Dermis microvascular lymphatic vessel endothelial cell (primary cell): ENCODE measurements at places on chromosomes 2 and 18. TPM values are rescaled to one million over a fixed set of nuclear protein-coding genes. Genes with fewer than 3 reads are reported as not detected.

DNA sequence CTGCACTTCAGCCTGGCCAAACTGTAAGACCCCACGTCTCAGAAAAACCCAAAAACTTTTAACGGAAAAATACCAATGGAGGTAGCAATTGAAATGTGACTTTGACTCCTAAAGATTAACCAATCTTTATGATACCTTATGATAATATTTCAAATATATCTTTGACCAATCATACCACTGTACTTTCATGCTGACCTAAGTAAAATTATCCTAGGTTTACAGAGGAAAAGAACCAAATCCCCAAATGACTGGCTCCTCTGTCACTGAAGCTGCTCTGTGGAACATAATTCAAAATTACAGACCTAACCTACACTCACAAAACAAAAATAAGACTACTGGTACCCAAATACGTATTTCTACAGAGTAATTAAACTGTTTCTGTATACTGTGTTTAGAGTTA, 7.7 kb upstream of the STPG4 start:
- no peak for DNase-seq

GRCh38 chr2:205024822-205025518, 479.7 kb downstream of the PARD3B start:
- DNase-seq, result peak; percentile 93

Gene ZBTB7C
- total RNA-seq, result under 0.01 TPM in 2 replicates

GRCh38 chr2:162245781-162246180, 2.5 kb upstream of the FAP start:
- no peak for DNase-seq

GRCh38 chr18:61085761-61086160, 247.5 kb upstream of the CDH20 start:
- DNase-seq, result no peak

DNA sequence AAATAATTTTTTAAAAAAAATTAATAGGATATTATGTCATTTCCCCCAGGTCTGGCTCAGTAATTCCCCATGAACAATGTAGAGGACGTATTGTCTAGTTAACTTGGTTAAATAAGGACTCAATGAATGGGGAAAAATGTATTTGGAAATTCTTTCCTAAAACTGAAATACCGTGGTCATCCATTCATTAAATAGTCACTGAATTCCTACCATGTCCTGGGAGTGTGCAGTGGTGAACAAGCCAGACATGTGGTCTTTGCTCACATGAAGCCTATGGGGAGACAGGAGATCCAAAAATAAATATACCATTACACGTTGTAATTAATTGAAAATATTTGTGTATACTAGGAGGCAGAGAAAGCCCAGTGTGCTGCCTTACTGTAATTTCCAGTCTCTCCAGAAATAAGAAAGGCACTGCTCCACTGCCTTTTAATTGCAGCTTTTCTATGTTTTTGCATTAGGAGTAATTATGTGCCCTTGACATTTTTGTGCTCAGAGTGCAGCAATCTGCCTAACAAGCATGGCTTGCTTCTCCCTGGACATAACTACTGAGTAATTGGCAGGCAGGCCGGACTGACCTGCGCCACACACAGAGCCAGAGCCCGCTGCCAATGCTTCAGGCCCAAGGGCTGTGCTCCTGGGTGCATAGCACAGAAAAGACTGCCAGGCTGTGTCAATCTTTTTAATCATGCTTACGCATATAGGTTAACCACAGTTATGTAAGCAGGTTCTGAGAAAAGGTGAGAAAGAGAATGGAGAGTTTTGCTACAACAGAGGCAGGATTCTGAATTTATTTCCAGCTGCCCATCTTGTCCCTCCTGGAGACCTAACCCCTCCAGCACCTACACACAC, 22.2 kb upstream of the TTC39C start:
- no peak for DNase-seq

Gene CPLX4
- not detected in 2 replicates for total RNA-seq

DNA sequence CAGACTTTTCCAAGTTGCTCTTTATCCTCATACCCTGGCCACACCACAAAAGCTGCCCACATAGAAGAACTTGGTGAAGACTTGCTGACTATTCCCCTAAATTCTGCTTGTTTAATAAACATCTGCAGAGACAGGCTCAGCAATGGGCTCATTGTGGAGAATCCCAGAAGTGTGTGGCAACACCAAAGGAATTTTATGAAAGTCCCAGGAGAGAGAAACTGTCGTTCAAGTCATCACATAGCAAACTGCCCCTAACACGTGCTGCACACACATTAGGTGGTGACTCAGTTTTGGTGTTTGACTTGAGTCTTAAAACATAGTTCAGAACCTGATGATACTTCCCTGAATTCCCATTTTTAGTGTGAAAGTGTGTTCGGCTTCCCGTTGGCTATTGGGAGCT, 38.6 kb downstream of the CYP1B1 start:
- DNase-seq, result no peak

Gene PTPRN
- not detected in 2 replicates for total RNA-seq

GRCh38 chr2:28168376-28168775, 224.3 kb upstream of the FOSL2 start:
- peak; percentile 15 for DNase-seq

DNA sequence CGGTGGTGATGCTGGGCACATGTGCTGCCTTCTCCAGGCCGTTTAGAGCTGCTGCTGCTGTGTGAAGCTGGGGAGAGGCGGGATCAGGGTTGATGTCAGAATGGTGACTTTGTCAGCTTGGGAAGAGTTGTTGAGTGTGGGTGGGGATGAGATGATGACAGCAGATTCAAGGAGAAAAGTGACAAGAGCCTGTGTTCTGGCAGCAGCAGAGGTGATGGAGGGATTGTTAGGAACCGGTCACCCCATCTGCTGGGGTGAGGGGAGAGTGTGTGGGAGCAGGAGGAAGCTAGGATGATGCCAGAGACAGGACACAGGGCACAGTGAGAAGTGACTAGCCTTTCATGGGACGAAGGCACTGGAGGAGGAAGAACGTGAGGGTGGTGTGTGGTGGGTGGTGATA, 345.5 kb downstream of the RNF144A start:
- no peak for DNase-seq

- no peak for DNase-seq
Measured at GRCh38 chr2:30271301-30271700, 40.0 kb downstream of the LBH start.

- DNase-seq, result no peak
Measured at GRCh38 chr18:37598966-37599896, 33.6 kb upstream of the CELF4 start.

- no peak for DNase-seq
Measured at GRCh38 chr18:63339920-63340484, 20.4 kb upstream of the BCL2 start.

- DNase-seq, result no peak
Measured at GRCh38 chr2:67213270-67213670, 183.9 kb upstream of the ETAA1 start.

Gene ADRA2B
- total RNA-seq, result under 0.01 TPM in 2 replicates

- no peak for DNase-seq
Measured at GRCh38 chr2:40363631-40364030, 88.3 kb downstream of the SLC8A1 start.

Gene GCG
- not detected in 2 replicates for total RNA-seq

DNA sequence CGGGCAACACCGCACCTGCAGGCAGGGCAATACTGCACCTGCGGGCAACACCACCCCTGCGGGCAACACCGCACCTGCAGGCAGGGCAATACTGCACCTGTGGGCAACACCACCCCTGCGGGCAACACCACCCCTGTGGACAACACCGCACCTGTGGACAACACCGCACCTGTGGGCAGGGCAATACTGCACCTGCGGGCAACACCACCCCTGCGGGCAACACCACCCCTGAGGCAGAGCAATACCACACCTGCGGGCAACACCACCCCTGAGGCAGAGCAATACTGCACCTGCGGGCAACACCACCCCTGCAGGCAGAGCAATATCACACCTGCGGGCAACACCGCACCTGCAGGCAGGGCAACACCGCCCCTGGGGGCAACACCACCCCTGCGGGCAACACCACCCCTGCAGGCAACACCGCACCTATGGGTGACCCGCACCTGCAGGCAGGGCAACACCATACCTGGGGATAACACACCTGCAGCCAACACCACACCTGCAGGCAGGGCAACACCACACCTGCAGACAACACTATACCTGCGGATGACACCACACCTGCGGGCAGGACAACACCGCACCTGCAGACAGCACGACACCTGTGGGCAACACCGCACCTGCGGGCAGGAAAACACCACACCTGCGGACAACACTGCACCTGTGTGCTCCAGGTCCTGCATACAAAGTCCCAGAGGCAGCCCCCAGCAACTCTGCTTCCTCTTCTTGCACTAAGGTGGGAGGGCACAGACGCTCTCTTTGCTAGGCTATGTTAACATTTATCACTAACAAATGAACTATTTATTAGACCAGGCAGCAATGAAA, 57.7 kb downstream of the EIPR1 start:
- no peak for DNase-seq

Gene DES
- total RNA-seq, result not detected in 2 replicates

Gene SH2D6
- total RNA-seq, result under 0.01 TPM in 2 replicates

Gene LONRF2
- total RNA-seq, result not detected in 2 replicates

Gene ABHD1
- under 0.01 TPM in 1 of 2 replicates, not detected in the other for total RNA-seq

DNA sequence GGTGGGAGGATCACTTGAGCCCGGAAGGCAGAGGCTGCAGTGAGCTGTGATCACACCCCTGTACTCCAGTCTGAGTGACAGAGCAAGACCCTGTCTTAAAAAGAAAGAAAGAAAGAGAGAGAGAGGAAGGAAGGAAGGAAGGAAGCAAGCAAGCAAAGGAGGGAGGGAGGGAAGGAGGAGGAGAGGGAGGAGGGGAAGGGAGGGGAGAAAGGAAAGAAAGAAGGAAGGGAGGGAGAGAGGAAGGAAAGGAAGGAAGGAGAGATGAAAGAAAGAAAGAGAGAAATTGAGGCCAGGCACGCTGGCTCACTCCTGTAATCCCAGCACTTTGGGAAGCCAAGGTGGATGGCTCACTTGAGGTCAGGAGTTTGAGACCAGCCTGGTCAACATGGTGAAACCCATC, 2.3 kb upstream of the NCKAP1 start:
- DNase-seq, result no peak

Gene TMEM178A
- total RNA-seq, result 0.25 TPM in 1 of 2 replicates, not detected in the other

Gene COL5A2
- total RNA-seq, result 37.0 and 37.6 TPM in 2 replicates

- DNase-seq, result no peak
Measured at GRCh38 chr2:147553775-147554271, 291.0 kb upstream of the ACVR2A start.

DNA sequence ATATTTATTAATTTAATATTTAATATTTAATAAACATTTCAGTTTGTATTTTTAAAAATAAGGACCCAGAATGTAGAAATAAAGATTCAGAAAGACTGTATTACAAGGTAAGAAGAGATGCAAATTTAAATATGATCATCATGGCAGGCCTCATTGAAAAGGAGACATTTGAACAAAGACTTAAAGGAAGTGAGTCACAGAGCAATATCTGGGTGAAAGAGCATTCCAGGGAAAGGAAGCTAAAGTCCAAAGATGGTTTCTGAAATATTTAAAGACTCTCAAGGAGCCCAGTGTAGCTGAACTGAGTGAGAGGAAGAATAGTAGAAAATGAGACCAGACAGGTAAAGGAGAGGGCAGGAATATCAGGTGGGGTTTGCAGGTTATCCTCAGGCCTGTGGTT, 5.9 kb downstream of the SCYGR4 start:
- DNase-seq, result no peak

Gene RAB10
- total RNA-seq, result 46.2 and 49.9 TPM in 2 replicates

DNA sequence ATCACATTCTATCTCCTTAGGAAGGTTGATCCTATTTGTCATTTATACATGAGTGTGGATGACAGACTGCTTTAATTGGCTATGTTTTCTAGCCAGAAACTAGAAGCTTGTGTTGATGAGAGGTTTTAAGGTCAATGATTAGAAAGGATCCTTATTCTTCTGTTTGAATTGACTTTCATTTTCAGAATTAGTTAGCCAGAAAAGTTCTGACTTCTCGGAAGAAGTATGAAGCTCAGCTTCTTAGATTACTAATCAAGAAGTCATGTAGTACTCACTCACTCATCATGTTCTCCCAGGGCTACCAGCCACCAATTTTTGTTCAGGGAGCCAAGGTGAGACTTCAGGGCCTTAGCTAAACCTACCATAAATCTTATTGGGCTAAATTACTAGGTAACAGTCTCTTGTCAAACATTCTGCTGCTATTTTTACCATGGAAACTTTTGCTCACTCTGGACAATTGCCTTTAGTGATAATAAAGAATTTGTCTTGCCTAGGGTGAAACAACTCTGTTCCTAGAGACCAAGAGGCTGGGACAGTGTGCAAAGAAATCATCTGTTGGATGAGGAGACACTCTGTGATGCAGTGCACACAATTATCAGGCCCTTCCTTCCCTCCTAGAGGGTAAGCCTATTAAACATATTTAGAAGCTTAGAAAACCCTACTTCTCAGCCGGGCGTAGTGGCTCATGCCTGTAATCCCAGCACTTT, 111.6 kb upstream of the DNMT3A start:
- no peak for DNase-seq

DNA sequence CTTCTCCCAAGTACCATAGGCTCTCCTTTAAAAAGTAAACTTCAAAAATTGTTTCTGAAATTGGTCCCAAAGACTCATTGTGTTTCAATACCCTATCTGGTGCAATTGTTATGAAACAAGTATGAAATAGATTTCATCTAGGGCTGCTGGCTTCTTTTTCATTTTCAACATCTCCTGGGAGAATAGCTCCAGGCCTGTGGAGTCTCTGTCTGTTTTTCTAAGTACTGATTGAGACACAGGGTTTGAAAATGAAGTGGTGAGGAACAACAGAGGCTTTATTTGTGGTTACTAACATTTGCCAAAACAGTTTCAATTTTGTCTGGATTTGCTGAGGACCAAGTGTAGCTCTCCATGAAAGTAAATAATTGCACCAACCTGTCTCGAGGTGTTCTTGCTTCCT, 315.9 kb upstream of the LRATD1 start:
- DNase-seq, result no peak

- DNase-seq, result no peak
Measured at GRCh38 chr2:76009484-76009883, 298.8 kb upstream of the GCFC2 start.

Gene CD226
- 0.76 and 1.5 TPM in 2 replicates for total RNA-seq

GRCh38 chr2:160125828-160126227, 63.4 kb upstream of the PLA2R1 start:
- no peak for DNase-seq

GRCh38 chr2:36820942-36821605, 124.6 kb downstream of the VIT start:
- DNase-seq, result no peak

Gene TTL
- total RNA-seq, result 10.0 and 10.1 TPM in 2 replicates

- DNase-seq, result no peak
Measured at GRCh38 chr2:108936866-108937265, 52.2 kb downstream of the EDAR start.

DNA sequence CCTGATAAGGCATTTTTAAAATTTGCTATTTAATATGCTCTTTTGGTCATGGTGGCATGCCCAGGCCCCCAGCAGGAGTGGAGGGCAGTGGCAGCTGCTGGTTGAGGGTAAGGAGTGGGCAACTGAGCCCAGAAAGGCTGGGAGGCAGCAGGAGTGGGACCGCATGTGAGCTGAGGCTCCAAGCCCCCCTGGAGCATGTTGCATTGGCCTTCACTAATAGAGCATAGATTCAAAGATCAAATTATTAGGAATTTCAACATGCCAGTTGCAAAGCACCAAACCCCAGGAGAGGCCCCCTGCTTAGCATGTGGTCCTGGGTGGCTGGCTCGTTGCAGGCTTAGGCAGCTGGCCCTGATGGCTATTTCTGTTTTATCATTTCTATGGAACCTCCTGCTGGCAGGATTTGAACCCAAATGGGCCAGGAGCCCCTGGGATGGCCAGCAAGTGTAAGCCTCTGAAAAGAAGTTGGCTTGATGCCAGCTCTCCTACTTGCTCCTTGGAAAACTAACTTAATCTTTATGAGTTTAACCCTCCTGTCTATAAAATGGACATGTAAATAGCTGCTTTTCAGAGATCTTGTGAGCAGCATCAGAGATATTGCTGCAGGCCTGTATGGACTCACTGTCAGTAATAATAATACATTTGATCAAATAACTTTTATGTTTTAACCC, 42.1 kb upstream of the TMEM131 start:
- no peak for DNase-seq
